ENCODE measurements at places on chromosomes 2 and 18. TPM values are rescaled to one million over a fixed set of nuclear protein-coding genes. Genes with fewer than 3 reads are reported as not detected.

DNA sequence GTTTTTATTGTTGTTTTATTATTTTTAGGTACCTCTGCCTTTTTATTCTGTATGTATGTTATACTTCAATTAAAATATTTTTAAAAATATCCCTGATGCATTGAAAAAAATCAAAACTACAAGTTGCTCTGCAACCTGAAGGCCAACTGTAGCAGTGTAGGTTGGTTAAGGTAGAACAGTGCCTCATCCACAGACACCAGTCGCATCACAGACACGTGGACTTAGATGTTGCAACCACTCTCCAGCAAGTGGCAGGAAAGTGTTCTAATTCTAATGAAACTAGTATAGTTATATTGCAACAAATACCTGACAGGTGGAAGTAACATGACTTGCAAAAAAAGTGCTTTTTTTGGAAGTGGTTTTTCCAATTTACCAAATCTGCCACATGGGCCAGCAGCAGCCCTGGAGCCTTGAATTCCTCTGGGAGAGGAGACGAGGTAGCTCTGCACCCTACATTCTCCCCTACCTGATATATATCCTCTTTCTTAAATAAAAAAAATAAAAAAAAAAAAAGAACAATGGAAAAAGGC, 28.4 kb upstream of the SLC3A1 start:
- DNase-seq = no peak

GRCh38 chr18:58896268-58896667, 31.6 kb downstream of the ZNF532 start:
- DNase-seq = no peak

The CDH2 gene
- 0.84 TPM for total RNA-seq

GRCh38 chr2:10882568-10882967, 29.2 kb upstream of the KCNF1 start:
- no peak for DNase-seq

GRCh38 chr2:119292226-119292625, 68.6 kb downstream of the STEAP3 start:
- DNase-seq = no peak

DNA sequence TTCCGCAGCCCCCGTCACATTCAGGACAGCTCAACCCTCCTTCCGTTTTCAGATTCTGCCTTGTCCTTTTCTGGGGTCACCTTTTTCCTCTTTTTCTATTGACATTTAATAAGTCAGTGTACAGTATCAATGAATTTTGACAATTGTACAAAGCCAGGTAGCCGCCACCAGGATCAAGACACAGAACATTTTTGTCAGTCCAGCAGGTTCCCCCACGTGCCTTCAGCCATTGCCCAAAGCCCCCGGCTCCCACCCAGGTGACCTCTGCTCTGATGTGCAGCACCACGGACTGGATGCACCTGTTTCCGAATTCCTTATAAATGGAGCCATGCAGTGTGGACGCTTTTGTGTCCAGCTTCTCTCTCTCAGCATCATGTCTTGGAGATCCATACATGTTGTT, 30.0 kb downstream of the CROCC2 start:
- DNase-seq = no peak

DNA sequence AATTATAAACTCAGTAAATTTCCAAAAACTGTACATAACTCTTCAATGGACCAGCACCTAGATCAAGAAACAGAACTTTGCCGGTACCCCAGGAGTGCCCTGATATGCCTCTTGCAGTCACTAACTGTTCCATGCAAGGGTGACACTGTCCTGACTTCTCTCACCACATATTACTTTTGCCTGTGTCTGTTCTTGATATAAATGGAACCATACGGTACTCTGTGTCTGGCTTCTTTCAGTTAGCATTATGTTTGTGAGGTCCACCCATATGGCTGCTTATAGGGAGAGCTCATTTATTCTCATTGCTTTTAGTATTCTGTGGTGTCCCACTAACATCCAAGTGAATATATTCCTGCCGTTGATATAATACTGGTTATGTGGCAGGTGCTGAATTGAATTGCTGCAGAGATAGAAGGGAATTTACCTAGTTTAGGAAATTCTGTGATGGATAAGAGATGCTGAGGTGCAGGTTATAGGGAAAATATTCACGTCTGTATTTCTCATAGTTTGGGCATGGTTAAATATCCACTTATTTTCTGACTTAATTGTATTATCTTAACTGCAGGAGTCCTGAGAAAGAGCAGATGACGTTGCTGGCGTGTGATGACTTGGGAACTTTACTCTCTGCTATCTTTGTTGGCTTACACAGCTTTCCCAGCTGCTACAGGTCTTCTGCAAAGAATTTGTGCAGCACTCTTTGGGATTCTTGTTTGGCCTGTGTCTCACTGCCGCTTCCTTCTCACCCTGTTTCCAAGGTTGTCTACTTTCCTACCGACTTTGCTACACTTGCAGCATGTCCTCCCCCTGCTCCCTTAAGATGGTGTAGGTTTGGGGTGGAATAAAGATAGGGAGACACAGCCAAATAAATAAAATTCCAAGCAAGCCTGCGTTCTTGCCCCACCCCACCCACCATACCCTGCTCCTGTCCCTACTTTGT, 107.9 kb downstream of the MAP4K4 start:
- no peak for DNase-seq
